ENCODE measurements at places on chromosomes 13 and 19. TPM values are rescaled to one million over a fixed set of nuclear protein-coding genes. Genes with fewer than 3 reads are reported as not detected.

Gene ZNF418
- polyA plus RNA-seq, result 21.9 TPM

Gene COX6B2
- 1.9 TPM for polyA plus RNA-seq

Gene UBE2L5
- 1.2 TPM for polyA plus RNA-seq

Gene CBARP
- 1.5 TPM for polyA plus RNA-seq

Gene CABP5
- polyA plus RNA-seq, result not detected

Gene SMIM44
- not detected for polyA plus RNA-seq

Gene LIM2
- polyA plus RNA-seq, result 0.30 TPM

Gene SYNE4
- 16.4 TPM for polyA plus RNA-seq

Gene GPR18
- 0.27 TPM for polyA plus RNA-seq
